NCI-H2107 (cell line): ENCODE measurements at places on chromosomes 2 and 18.

DNA sequence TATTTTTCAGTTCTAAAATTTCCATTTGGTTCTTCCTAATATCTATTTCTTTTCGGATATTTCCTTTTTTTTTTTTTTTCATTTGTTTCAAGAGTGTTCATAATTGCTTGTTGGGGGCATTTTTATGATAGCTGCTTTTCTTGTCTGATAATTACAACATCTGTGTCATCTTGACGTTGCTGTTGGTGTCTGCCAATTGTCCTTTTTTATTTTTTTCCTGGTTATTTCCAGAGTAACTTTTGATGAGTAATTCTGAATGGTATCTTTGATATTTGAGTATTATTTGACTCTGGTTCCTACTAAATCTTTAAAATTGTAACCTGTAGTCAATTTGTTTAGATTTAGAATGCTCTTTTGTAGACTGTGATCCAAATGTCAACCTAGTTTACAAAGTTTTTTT lies 51.3 kb upstream of the CHRNA1 start:
- DNase-seq: no peak

- DNase-seq: no peak
Observed at GRCh38 chr18:74292541-74292858, 737 bp upstream of the CYB5A start.

- no peak for DNase-seq
Observed at GRCh38 chr2:149729586-149729985, 142.0 kb upstream of the MMADHC start.

DNA sequence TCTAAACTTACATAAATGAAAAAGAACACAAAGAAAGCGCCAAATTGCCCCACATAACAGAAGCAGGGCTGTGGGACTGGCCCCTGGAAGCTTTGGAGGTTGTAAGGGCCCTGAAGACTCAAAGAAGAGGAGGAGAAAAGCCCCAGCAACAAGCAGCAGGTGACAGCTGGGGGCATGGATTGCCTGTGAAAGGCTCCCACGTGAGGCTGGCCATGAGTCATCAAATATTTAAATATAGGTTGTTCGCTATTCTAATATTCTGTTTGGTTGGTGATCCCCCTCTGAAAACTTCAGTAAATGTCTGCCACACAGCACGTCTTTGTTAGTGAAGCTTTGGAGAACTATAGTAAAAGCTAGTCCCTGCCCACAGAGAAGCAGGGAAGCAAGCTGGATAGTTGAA lies 132.4 kb downstream of the MREG start:
- DNase-seq: no peak
